Suppressor macrophage treated with lipopolysaccharide for 1 hour (primary cell): ENCODE measurements at places on chromosomes 2 and 18.

DNA sequence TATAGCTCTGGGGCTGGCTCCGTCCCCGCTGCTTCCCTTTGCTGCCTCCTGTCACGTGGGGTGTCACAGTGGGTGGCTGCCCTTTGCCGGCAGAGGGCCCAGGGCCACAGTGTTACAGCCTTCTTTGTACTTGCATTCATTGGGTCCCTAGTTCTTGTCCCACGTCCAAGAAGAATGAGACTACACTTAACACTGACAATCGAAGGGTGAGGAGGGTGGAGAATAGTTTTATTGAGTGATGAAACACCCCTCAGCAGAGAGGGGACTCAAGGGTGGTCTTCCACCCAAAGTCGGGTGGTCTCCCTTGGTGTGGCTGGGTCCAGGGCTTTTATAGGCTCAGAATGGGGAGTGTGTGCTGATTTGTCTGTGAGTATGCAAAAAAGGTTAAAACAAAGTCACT is 1.9 kb downstream of the ATG4B start:
- DNase-seq = no peak

- no peak for DNase-seq
Observed at GRCh38 chr18:32346671-32347070, 124.0 kb downstream of the GAREM1 start.

- peak; percentile 77 for DNase-seq
Observed at GRCh38 chr2:197152451-197153228, 157.9 kb downstream of the ANKRD44 start.

GRCh38 chr2:137250401-137250800 is 485.1 kb downstream of the THSD7B start:
- no peak for DNase-seq

- DNase-seq = no peak
Observed at GRCh38 chr2:3288470-3289170, 89.0 kb downstream of the EIPR1 start.

GRCh38 chr2:102224824-102225739 is 38.3 kb downstream of the IL1RL2 start:
- DNase-seq = no peak

DNA sequence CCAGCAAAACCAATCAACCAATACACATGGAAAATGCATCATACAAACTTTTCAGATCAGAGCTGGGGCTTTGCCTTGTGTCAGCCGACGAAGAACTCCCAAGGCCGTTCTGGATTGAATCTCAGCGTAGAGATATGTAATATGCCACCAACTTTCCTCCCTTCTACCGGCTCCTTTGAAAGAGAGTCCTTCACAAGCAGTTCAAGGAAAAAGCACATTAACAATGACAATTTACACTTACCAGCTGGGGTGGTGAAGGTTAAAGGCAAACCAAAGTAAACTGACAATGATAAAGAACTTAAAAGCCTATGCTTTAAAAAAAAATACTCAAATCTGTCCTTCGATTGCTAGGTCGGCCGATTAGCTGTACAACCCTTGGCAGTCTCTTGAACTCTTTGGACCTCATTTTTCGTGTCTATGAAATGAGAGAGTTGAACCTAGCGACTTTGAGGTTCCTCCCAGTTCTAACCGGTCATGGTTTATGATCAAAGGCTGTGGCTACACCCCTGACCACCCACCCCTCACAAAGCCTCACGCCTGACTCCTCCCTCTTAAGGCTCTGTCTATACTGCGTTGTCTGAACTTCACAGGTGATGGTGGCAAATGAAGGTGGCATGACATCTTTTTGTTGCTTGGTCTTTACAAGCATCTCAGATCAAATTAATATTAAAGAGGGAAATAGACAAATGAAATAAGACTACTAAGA is 46.2 kb downstream of the BCL2 start:
- DNase-seq = no peak

DNA sequence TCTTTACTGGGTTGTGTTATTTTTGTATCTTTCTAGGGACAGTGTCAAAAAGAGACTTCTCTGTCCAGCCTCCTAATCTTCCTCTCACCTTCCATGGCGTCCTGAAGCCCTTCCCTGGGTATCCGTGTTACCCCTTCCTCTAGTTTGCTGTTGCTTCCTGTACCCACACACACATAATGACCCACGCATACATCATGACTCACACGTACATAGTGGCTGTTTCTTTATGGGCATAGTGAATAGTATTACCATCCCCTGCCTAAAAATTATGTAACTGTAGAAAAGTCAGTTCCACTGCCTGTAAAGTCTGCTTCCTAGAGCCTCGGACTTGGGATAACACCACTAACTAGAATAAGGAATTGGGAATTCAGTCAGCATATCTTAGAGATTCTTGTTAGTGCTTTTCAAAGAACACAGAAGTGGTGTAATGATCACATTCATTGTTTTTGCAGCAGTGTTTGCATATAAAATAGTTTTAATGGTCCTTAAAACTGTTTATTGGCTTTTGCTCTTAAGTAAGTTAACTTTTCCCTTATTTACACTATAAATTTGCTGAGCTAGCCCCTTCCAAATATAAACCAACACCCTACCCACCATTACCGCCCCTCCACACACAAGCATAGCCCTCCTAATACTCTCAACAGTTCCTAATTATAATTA is 308.4 kb upstream of the RAB12 start:
- DNase-seq = no peak

DNA sequence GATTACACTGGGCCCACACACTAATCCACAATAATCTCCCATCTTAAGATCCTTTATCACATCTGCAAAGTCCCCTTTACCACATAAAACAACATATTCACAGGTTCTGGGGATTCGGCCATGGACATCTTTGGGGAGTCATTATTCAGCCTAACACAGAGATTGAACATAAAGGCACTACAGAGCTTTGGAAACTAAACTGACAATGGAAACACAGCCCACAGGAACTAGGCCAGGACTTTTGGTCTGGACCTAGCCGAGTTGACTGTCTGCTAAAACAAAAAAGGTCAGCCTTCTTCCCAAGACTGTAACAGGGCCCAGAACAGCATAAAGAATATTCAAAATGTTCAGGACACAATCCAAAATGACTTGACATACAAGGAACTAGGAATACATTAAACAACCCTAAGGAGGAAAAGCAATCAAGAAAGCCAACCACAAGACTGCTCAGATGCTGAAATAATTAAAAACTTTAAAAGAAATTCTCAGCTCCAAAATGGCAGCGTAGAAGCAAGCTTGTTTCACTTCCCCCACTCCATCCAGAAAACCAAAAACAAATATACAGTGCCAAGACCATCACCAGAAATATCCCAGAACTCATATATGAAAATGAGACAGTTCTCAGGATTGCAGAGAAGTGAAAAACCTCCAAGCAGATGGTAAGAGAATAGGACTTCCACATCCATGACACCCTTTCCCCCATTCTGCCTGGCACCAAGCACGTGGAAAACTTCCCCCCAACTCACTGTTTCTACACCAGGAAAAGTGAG is 207.8 kb downstream of the ATAD2B start:
- no peak for DNase-seq

DNA sequence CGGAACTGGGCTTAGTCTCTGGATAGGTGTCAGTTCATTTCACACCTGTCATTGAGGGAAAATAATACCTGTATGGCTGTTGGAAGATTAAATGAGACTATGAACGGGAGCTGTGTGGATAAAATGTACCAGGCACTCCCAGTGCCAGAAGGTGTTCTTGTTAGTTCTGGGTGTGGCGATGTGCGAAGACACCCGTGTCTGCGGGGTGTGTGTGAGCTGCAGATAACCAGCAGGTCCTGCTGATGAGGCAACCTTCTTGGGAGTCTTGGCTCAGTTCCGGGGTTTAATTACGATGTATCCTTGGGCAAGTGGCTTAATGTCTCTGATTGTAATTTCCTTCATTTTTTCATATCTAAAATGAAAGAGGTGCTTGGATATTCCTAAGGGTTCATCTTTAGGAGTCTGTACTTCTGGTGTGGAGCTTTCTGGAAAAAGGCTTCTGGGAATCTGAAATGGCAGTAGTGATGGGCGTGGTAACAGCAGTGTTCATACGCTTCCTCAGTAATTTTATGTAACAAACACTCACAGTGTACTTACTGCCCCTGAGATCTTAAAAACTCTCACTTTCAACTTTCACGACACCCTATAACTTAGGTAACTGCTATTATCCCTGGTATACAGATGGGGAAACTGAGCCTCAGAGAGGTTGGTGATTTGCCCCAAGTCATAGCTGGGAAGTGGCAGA is 35.0 kb downstream of the NEDD4L start:
- DNase-seq = no peak

DNA sequence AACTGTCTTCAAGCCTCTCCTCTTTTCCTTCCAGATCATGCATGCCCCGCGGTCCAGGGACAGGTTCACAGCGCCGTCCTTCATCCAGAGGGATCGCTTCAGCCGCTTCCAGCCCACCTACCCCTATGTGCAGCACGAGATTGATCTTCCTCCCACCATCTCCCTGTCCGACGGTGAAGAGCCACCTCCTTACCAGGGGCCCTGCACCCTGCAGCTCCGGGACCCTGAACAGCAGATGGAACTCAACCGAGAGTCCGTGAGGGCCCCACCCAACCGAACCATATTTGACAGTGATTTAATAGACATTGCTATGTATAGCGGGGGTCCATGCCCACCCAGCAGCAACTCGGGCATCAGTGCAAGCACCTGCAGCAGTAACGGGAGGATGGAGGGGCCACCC is 81.3 kb downstream of the FAM210A start:
- no peak for DNase-seq

GRCh38 chr2:21317131-21317530 is 193.4 kb downstream of the TDRD15 start:
- DNase-seq = peak; percentile 87

DNA sequence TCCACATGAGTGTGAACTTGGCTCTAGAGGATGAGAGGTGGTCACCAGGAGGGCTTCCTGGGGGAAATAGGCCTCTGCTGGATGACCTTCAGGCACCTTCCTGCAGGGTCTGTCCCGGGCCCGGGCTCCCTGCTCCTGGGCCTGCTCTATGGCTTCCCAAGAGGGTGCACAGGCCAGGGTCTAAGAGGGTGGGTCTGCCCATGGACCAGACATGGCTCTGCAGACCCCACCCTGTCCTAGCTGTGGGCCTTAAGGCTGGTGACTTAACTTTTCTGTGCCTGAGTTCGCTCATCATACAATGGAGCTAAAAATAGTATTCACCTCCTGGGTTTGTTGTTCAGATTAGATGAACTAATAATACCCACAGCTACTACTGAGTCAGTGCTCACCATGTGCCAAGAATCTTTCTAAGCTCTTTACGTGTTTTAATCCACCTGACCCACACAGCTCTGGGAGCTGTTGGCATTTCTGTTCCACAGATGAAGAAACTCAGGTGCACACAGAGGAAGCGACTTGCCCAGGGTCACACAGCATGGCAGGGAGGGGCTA is 14.4 kb downstream of the INHBB start:
- DNase-seq = no peak

DNA sequence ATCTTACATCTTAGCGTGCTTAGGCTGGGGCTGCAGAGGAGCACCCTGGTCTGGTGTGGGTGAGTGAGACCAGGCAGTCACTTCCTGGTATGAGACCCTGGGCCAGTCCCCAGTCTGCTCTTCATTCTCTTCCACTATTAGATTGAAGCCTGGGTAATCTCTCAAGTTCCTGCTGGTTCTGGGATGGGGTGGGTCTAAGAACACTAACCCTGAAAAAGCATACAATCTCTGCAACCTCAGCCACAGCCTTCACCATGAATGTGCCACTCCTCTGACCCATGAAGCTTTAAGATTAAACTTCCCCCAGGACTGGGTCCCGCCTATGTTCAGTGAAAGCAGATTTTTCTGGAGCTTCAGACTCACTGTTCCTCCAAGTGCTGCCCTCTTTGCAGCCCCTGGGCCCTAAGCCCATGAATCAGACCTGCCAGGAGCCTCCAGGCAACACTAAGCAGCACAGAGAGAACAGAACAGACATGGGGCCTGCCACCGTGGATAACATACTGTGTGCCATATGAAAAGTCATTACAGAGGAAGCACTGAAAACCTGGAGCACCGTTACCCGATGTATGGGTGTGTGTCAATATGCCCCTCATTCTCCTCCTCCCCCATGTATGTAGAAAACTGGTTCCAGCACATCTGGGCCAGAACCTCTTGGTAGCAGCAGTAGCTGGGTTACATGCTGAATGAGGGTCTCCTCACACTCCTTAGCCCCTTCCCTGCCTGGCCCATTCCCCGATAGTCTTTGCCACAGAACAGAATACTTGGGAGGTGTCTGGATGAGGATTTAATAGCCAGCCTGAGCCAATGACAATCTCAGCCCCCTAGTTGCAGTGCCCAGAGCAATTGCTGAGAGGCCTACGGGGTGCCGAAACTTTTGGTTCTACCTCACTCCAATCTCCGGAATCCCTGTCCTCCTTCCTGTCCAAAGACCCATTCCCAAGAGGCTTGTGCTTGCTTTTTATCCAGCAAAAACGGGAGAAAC is 2.7 kb upstream of the SIX2 start:
- DNase-seq = no peak

- DNase-seq = no peak
Observed at GRCh38 chr2:104434318-104434792, 419.6 kb upstream of the POU3F3 start.

DNA sequence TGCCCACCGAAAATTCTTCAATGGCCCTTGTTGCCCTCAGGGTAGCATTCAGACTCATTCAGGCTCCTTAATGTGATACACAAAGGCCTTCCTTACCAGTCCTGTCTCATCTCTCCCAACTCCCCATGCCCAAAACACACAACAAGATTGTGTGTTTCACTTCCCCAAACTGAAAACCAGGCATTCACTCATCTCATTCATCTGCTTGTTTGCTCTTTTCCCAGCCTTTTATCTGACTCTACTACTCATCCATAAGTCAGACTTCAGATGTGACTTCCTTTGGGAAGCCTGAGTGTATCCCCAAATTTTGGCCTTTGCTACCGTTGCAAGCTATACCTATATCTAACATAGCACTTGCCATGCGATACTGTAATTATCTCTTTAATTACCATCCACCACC is 9.7 kb upstream of the SLC39A10 start:
- peak; percentile 63 for DNase-seq

DNA sequence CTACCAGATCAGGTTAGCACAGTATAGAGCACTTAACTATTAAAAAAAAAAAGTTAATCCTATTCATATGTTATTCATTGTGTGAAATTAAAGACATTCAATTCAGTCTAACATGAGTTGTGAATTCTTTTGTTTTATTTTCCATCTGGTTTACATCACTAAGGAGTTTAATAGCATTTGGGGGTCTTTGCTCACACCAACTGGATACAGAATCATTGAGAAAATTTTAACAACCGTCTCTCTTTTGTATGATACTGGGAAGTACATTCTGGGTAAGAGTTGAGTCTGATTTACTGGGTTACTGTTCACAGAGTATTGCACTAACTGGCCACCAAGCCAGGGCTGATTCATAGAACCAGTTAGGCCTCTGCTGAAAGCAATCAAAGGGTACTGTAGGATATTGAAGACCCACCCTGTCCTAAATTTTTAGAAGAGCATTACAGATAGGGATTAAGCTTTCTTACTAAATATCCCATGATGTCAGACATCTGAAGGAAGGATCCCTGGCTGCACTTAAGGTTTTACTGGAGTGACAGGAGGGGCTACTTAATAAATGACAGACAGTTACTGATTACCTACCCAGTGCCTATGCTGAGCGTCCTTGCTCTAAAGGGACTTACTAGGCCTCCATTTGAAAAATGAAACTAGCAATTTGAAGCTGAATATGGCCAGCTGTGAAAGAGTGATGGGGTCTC is 387.9 kb downstream of the SETBP1 start:
- no peak for DNase-seq

- DNase-seq = peak; percentile 64
Observed at GRCh38 chr2:48415836-48416515, 114.0 kb upstream of the STON1 start.
